ENCODE measurements at places on chromosomes 13 and 19.

GRCh38 chr19:4455719-4456475 lies 1.7 kb downstream of the UBXN6 start:
- DNase-seq: no peak

DNA sequence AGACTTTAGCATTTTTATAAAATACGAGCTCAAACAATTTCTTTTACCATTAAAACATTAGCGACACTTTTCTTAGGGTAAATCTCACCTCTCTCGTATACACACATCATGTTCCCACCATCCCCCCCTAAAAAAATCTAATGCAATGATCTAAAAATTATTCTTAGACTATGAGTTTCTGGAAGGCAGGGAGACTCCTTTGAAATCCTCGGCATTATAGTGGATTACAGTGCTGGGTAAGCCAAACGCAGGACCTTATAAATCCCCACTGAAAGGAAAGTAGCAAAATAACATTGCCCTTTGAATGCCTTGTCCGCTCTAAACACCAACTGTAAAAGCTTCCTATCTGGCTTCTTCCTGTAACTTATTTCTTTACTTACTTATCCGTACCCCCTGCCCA lies 35.0 kb downstream of the NUFIP1 start:
- DNase-seq: no peak

DNA sequence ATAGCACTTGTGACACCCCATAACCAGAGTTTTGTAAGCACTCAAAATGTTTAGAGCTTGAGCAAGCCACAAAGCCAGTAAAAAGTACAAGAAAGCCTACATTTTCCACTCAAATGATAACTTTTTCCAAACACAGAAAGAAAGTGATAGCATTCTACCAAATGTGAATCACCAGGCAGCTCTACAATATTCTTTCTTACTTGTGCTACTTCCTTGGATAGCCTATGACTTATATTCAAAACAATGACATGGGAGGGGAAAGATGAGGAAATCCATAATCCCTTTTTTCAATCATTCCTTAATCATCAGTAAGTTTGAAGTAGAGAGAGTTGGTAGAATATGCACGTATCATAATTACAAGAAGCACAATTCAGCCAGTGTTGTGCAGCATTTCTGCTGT lies 650.8 kb upstream of the PCDH9 start:
- DNase-seq: no peak

- DNase-seq: no peak
Observed at GRCh38 chr19:54310543-54310942, 2.4 kb downstream of the LILRA5 start.

DNA sequence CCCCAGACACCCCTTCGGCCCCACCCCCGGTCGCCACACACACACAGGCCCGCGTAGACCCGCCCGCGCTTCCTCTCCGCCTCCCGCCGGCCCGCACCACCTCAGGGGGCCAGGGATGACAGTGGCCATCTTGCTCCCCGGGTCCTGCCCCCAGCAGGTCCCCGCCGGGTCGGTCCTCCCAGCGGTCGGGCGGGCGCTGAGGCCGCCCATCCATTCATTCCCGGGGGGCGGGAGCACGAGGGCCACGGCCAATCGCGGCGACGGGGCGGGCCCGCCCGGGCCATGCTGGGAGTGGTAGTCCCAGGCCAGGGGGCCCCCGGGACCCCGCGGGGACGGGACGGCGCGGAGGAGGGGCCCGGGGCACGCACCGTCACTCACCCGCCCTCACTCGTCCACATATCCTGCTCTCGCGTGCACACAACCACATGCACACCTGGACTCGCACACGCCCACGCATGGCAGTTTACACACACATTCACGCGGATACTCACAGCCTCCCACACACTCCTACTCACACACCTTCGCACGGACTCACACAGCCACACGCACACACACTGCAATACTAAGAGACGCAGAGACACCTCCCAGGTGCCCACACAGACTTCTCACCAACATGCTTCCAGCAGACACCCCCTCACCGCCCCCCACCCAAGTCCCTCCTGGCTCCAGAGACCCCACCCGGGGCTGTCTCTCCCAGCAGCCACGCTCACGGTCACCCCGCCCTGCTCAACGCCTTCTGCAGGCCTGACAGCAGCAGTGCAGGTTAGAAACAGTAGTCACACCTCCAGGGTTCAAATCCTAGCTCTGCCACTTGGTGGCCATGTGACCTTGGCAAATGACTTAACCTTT lies at the start of gene DPF1:
Gene DPF1 (minus strand): TSS at position 209 of the 849 bp plus-strand sequence. CDS start 80 bp downstream, at position 129.
- DNase-seq: no peak

DNA sequence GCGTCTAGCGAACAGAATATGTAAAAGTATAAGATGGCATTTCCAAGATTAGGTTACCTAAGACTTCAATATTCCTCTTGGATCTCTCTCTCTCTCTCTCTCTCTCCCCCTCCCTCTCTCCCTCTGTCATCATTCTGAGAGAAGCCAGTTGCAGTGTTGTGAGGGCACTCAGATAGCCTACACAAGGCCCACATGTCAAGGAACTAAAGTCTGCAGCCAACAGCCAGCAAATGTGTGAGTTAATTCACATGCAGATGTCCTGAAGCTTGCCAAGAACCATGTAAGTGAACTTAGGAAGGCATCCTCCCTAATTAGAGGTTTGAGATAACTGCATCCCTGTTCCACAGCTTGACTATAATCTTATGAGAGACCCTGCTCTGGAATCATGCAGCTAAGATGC lies 822.9 kb upstream of the PRR20A start:
- no peak for DNase-seq

DNA sequence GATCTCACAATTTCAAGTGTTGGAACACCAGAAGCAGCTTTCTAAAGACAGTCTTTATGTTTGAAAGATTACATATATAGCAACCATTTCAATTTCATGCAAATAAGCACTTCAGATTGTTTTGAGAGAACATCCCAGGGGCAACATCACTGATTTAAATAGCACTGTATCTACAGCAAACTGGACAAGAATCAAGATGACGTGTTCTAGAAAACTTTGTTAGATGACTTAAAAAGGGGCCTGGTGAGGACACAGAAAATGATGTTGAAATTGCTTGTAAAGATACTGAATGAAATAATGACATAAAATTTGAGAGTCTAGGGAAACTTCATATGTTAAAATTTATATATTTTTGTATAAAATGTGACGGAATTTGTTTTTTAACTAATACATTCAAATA lies 277.1 kb downstream of the KLF12 start:
- DNase-seq: no peak

DNA sequence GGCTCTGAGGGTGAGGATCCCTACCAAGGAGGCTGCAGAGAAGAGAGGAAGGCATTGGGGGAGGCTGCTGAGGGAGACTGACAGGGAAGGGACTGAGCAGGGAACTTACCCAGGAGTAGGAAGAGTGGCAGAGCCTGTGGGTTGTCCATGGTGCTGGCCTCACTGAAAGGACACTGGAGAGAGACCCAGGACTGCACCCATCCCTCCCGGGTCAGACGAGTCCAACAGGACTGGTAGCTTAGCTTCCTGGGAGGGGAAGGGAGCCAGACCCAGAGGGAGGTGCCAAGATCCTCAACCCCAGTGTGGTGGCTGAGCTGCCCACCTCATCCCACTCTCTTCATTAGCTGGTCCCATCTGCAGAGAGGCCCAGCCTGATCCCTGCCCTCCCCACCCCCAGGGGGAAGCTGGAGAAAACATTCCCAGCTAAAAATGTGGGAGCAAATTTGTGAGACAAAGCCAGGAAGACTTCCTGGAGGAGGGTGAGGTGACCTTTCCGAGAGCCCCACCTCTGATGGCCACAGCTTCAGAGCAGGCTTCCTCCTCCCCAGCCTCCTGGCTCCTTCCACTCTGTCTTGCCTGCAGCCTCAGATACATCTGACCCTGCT lies at the start of gene VSIG10L:
Gene VSIG10L (minus strand): TSS at position 164 of the 605 bp plus-strand sequence. CDS start 15 bp downstream, at position 149.
- DNase-seq: no peak

DNA sequence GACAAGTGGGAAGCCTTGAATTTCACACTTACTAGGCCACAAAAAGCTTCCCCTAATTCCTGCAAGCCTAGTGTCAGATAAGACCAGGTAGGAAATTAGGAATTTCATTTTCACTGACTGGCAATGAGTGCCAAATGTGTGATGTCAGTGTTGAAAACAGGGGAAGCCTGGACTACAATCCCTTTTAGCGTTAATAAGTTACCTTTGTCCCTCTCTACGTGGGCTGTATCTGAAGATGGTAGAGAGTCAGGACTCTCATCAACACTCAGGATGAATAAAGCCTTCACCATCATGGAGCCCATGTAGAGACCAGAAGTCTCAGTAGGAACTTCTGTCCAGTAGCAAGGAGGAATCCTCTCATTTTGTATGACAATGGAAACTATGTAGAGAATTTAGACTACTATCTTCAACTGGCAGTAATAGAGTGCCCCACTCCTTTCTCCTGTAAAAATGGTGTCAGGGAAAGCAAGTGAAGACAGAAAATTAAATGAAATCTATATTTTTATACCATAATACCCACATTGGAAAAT lies 324.1 kb upstream of the KLHL1 start:
- DNase-seq: no peak

GRCh38 chr19:30555075-30555790 lies 183.0 kb downstream of the ZNF536 start:
- DNase-seq: no peak

DNA sequence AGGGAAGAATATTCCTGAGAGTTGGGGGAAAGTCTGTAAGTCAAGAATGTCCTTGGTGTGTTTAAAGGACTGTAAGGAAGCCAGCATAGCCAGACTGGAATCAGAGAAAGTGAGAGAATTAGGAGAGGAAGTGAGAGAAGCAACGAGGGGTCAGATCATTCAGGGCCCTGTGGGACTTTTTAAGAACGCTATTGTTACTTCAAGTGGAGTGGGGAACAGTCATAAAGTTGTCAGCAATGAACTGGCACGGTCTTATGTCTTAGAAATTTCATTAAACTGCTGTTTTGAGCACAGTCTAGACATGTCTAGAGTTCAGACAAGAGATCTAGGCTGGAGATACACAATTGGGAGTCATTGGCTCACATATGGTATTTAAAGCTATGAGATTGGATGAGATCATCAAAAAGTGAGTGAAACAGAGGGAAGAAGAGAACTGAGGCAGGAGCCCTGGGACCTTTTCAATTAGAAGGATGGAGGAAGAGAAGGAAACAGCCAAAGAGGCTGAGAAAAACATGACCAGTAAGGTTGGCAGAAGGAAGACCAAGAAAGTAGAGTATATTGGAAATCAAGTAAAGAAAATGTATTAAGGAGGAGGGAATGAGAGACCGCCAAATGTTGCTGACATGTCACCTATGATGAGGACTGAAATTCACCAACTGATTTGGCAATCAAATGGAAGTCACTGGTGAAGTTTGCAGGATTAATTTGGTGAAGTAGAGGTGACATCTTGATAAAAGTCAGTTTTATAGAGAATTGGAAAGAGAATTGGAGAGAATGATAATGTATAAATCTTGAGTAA lies 263.5 kb downstream of the GPC5 start:
- DNase-seq: no peak

GRCh38 chr13:45748941-45749759 lies 47.0 kb downstream of the CBY2 start:
- no peak for DNase-seq

DNA sequence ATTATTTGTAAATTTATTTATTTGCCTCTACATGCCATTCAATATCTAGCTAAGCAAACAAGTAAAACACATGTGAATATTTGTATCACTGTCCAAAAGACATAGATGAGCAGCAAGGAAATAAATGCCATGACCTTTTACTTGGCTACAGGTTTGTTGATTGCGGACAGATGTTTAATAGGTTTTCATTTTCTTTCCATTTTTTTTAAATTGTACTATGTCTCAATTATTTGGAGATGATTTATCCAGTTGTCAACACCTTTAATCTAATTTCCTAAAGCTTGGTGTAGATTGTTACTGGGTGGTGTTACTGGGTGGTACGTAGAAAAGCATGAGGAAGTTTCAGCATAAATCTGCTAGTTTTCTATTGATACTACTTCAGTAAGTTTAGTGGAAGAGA lies 560.6 kb upstream of the SPRY2 start:
- DNase-seq: no peak

DNA sequence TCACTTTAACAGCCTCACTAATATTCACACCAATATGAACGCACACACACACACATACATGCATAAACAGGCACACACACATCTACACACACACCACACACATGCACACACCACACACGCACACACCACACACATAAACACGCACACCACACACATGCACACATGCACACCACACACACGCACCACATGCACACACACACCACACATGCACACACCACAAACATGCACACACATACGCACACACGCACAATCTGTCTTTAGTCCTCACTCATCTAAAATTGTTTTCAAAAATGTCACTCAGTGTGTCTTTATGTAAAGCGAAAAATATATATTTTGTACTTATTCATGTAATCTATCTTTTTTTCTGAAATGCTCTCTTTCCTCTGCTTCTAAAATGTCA lies 158.1 kb upstream of the SGCG start:
- no peak for DNase-seq

- DNase-seq: no peak
Observed at GRCh38 chr13:75467040-75467728, 14.8 kb downstream of the TBC1D4 start.

- DNase-seq: no peak
Observed at GRCh38 chr19:39307046-39307821, 11.0 kb downstream of the IFNL1 start.

- DNase-seq: peak; percentile 92
Observed at GRCh38 chr19:13102666-13103580, at the start of gene LYL1. LYL1 (minus strand) TSS chr19:13102858; CDS start chr19:13101171, 1,687 bp downstream.

GRCh38 chr13:94759120-94759728 lies 46.9 kb upstream of the SOX21 start:
- DNase-seq: no peak

- DNase-seq: no peak
Observed at GRCh38 chr13:100530671-100531213, 57.8 kb downstream of the GGACT start.

GRCh38 chr13:21971662-21972621 lies 301.1 kb downstream of the FGF9 start:
- DNase-seq: no peak

DNA sequence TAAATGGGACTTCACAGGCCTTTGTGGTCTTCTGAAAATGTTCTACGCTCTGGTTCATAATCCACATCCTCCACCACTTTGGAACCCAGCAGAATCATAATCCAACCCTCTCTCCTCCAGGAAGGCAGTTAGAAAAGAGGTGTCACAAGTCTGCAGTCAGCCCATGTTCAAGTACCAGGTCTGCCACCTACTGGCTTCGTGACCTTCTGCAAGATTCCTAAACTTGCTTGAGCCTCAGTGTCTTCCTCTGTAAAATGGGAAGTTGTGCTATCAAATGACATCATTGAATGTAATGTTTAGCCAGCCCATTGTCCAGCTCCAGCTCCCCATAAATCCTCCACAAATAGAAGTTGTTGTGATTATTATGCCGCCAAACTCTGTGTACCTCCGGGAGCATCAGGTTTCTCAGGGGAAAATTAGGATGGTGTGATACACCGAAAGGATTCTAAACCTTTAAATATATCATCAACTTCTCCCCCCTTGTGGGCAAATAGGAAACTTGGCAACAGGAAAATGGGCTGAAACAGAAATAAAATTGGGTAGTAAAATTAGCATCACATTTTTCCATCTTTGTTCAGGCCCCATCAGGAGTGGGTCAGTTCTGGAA lies 109.7 kb downstream of the NUFIP1 start:
- peak; percentile 3 for DNase-seq

- DNase-seq: no peak
Observed at GRCh38 chr19:49890349-49891311, 6.1 kb downstream of the IL4I1 start.
